ENCODE measurements at places on chromosomes 1 and 21.

- DNase-seq: no peak
Observed at GRCh38 chr21:34333121-34333739, 30.6 kb upstream of the KCNE2 start.

DNA sequence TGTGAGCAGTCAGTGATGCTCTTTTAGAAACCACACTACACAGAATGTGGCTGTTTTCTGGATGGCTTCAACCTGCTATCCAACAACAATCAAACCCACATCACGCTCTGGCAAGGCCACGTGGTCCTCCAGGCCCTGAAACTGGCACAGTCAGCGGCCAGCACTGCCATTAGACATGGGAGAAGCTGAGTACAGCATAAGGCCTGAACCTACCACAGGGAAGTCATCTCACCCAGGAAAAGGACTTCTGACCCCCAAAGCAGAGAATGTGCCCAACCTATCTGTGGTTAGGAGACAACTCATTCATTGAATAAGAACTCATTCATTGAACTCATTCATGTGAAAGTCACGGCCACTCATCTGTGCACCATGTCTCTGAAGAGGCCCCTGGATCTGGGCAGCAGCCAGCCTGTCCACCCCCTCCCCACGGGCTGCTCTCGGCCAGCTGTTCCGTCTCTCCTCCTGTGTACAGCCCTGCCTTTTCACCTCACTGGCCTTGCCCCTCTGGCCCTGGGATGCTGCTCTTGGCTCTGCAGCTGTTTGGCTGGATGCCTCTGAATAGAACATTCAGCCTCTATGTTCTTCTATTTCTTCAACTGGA, 41.1 kb downstream of the C1orf198 start:
- peak; percentile 73 for DNase-seq

DNA sequence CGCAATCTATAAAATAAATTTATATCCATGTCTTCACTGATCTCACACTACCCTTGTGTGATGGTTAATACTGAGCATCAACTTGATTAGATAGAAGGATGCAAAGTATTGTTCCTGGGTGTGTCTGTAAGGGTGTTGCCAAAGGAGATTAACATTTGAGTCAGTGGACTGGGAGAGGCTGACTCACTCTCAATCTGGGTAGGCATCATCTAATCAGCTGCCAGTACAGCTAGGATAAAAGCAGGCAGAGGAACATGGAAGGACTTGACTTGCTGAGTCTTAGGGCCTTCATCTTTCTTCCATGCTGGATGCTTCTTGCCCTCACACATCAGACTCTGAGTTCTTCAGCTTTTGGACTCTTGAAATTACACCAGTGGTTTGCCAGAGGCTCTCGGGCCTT, 615.4 kb downstream of the AGBL4 start:
- DNase-seq: no peak

DNA sequence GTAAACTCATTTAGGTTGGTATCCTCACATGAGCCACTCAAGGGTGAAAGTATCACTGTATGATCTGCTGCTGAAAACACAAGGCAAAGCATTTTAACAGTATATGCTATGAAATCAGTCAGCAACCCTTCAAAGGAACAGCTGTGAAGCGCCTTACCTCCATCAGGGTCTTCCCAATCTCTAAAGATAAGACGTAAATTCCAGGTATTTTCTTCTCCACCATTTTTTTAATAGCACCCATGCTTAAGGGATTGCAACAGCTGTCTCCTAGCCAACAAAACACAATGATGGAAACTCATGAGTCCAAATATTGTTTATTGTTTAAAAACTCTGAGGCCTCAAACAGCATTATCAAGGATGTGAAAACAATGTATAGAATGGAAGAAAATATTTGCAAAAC, 4.8 kb downstream of the PPT1 start:
- DNase-seq: no peak

- no peak for DNase-seq
Observed at GRCh38 chr1:162992945-162993344, 76.2 kb upstream of the RGS4 start.

DNA sequence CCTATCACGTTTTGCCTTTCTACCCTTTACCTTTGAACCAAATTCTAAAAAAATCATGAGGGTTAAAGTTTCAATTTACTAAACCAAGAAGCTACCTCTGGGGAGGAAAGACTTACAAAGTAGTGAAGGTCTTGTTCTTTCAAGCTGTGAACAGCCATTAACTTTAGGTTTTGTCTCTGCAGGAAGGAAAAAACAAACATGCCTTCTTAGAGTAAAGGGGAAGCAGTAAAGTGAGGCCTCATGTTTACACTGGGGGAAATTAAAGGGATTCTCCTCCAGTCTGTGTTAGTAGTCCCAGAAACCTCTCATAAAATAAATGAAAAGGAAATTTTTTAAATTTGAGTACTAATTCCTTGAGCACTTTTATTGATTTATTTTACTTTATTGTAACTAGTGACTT, 780.2 kb upstream of the ADGRL2 start:
- DNase-seq: no peak

DNA sequence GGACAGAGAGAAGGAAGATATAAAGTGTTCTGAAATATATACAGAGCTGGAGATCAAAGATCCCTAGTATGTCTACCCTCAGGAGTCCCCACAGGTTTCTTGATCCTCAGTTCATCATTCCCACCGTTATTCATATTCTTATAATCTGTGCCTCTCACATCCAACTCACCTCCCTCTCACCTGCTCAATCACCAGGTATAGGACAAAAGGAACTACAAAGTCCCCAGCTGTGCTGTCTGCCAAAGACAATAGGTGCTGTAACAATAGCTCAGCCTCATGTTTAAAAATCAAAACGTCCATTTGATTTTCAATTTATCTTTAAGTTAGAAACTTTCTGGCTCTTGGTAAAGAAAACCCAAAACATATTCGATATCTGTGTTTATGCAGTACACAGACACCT, 121.1 kb upstream of the PKN2 start:
- no peak for DNase-seq

DNA sequence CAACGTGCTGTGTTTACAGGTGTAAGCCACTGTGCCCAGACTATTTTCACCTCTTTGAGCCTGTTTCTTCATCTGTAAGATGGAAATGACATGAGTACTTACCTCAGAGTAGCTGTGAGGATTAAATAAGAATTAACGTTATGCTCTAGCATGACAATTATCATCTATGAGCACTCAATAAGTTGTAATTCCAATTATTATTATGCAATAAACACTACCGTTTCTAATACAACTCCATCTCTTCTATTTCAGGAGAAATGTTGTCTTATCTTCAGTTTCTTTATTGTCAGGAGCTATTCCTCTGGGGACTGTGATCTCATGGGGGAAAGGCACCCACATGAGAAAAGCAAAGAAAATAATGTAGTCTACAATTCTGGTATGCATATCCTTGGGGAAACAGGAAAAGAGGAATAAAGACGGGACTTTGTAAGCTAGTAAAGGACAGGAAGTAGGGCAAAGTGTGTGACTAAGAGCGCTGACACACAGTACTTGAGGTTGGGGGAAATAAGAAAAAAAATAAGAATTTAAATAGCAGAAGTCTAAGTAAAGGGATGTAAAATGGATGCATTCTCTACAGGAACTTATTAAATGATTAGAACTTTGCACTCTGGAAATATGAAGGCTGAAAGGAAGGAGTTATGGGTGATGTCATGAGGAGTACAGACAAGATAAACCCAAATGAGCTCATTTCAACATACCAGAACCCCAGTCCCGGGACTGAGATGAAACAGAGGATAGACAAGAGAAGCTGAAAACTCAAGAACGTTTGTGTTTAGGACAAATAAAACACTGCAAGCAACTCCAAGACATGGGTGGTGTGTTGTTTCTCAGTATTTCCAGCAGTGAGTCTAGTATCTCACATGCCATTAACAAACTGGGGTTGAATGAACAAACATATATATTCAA, 9.8 kb downstream of the PHC2 start:
- no peak for DNase-seq

DNA sequence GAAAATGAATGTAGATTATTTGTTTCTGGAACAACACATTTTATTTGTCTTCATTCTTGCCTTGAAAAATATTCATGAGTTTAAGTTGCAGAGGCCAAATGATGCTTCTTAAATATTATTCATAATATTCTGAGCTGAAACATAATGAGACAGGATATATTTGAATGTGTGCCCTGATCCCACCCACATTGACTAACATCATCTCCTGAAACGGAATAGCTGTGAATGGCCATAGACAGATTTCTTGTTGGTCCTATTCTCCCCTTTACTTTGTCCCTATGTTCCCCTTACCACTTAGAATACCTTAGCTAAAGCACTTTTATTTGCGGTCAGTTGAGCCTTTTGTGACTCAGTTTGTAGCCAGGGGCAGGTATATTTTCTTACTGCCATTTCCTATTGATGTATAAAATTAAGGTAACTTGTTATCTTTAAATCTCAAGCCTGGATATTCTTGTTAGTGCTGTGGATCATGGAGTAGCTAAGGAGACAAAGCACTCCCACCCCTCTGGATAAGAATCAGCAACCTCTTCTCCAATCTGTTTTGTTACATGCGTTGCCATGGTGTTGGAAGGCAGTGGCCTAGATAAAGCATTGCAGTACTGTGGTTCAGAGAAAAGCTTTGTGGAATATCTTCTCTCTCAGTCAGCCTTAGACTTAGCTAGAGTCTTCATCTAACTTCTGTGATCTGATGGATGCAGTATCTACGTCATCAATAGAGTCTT, 478.5 kb upstream of the DEPDC1 start:
- DNase-seq: peak; percentile 61

GRCh38 chr1:214826619-214827018, 223.6 kb downstream of the CENPF start:
- no peak for DNase-seq

DNA sequence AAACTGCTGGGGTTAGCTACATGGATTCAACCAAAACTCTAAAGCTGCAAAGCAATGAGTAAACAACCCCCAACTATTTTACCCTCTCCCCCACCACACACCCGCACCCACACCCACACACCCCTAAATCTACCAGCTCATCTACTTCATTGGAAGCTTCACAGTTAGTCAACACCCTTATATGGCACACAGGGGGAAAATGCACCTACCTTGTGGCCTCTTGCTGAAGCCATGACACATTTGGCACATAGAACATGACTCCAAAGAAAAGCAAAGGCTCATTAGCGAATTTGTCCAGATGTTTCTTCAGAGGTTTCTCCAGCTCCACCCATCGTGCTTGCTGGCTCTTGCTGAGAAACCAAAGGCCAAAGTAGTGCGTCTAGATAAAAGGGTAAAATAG, 99.8 kb downstream of the PTPN14 start:
- DNase-seq: no peak

GRCh38 chr1:55426156-55426555, 211.0 kb upstream of the USP24 start:
- DNase-seq: no peak
